ENCODE measurements at places on chromosomes 6 and 20.

- no peak for DNase-seq
Measured at GRCh38 chr20:40176098-40176841, 512.8 kb downstream of the MAFB start.

GRCh38 chr6:7998103-7998725 lies 66.0 kb downstream of the BLOC1S5 start:
- DNase-seq: no peak

DNA sequence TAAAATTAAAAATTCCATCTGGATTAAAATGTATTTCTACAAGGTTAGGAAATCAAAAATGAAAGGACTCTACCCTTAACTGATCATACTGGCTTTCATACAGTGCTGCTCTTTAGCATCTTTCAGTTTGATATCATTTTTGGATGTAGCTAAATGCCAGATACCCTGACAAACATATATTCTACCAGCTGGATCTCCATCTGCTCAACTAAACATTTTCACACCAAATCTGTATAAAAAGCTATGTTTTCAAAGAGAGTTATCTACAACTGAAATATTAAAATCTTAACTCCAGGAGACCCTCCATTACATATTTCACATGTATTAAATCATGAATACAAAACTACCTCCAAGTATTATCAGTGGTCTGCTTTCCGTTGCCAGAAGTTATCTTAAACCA lies 95.7 kb downstream of the EPHA7 start:
- no peak for DNase-seq

- no peak for DNase-seq
Measured at GRCh38 chr6:159008656-159009288, 8.8 kb upstream of the RSPH3 start.

DNA sequence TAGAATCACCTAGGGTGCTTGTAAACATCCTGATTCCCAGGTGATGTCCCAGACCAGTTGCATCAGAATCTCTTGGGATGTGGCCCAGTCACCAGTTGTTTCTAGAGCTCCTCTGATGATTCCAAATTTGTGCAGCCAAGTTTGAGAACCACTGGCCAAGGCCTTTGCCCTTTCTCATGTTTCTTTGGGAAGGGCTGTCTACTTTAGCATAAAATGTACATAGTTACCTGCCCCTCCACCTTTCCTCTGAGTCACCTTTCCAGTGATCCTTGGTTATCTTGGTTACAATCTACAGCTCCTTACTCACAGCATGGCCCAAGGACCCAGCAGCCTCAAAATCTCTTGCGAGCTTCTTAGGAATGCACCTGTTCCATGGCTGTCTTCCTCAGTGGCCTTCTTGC lies 266.4 kb upstream of the PRND start:
- DNase-seq: no peak

DNA sequence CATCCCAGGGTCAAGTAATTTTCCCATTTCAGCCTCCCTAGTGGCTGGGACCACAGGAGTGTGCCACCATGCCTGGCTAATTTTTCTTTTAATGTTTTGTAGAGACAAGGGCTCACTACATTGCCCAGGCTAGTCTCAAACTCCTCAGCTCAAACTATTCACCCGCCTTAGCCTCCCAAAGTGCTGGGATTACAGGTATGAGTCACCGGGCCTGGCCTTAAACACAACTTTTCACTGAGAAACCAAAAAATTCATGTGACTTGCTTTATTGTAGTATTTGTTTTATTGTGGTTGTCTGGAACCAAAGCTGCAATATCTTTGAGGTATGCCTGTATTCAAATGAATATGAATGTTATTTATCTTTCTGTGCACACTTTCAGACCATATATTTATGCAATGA lies 72.2 kb downstream of the RWDD2A start:
- DNase-seq: no peak

DNA sequence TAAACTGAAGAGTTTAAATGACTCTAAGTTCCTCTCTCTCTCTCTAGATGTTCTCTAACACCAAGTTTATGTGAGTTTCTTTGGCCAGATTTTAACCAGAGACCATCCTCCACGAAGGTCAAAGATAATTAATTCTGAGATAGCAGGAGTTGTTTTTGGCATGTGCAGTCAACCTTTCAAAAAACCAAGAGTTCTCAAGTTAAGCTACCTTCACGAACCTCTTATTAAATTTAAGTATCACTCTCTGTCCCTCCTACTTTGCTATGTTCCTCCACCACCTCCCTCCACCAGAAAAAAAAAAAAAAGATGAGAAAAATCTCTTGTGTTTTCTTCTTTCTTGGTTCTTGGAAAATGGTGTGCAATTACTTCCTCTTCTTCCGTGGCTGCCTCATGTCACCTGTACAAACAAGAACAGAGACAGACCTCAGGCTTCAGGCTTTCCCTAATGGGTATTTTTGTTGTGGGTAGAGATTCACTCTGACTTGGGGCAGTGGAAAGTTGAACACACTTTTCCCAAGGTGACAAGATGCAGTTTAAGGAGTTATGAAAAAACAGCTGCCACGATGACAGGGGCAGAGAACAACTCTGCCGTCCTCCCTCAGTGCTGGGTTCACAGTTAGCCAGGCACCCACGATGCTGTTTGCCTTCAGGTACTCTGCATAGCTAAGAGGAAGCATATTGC lies 64.3 kb downstream of the ADTRP start:
- DNase-seq: no peak

- DNase-seq: no peak
Measured at GRCh38 chr6:109373762-109374161, 8.5 kb downstream of the CD164 start.

DNA sequence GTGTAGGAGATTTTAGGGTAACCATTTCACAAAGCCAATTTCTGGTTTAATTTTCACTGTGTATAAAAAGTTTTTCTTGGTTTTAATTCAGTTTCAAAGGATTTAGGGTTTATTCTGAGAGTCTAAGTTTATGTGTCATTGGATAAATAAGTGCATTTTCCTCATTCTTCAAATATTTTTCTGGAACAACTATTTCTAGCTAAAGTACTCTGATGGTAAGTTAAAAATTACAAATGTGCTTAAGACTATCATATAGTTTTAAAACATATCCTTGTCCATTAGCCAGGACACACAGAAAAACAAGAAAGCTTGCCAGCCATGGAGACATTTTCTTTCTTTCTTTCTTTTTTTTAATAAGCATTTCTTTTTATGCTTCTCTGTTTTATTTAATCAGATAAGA lies 333.0 kb downstream of the RFPL4B start:
- DNase-seq: no peak

DNA sequence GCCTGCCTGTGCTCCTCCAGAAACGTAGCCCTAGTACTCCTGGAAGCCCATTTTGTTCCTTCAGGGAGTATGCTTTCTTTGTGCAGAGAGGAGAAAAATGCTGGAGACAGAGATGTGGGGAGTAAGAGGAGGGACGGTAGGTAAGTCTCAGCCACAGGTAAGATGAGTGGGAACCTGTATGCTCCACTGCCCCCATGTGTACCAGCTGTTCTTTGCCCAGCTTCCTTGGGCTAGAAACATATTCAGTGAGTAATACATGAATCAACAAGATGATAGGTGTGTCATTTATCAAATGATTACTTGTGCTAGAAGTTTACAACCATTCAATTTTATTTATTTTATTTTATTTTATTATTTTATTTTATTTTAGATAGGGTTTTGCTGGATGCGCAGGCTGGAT lies 13.6 kb upstream of the CEP85L start:
- DNase-seq: no peak

DNA sequence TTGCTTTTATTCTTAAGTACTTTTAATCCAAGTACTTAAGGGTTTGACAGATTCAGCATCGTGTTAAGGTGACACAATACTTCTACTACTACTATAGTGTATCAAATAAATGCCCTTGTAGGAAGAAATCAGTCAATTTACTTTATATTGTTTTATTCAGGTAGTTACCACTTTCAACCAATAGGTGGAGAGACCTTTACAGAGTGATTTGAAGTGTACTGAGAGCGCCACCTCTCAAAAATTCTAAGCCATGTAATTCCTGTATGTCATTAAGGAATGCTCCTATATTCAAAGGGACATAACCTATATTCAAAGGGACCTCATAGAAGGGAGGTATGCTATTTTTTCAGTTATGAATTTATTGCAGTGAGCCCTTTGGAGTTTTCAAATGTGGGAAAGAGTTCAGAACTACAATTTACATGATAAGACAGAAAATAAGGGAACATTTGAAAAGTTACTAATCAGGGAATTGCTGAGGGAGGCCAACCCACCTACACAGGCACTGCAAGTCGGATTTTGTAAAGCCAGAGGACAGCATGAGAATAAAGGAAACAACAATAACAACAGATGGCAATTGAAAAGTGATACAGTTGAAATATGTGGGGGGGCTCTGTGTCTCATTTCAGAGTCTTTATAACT lies 955.6 kb downstream of the TBC1D32 start:
- peak; percentile 39 for DNase-seq

- DNase-seq: no peak
Measured at GRCh38 chr20:53513168-53513488, 80.5 kb downstream of the ZNF217 start.

- DNase-seq: no peak
Measured at GRCh38 chr6:148324297-148324985, 18.2 kb upstream of the SASH1 start.

DNA sequence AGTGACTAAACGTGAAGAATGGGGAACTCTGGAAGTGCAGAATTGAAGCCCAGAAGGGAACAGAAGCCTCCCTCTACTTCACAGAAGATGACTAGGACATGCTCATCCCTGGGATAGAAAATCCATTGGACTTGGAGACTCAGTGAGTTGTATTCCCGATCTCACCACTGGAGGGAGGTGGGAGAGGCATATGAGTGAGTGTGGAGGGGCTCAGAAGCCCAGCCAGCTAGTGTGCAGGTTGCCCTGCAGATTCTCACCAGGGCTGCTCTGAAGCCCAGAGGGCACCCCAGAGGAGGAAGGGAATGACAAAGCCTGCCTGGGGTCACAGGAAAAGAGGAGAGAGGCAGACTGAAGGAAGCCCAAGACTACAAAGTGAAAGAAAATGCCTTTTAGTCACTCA lies 42.1 kb upstream of the HLA-E start:
- peak; percentile 76 for DNase-seq

DNA sequence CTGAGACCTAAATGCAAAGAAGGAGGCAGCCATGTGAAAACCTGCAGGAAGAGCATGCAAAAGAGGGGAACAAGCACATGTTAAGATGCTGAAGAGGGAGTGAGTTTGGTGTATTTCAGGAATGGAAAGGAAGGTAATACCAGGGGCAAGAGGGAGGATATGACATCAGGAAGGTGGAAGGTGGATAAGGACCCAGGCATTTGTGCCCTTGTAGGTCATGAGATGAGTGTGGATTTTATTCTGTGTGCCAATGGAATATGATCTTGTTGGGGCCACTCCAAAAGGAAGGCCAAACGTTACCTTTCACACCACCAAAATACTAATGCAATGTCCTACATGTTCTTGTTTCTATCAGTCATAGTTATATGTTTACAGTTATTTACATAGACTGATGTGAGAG lies 17.2 kb upstream of the DOK5 start:
- no peak for DNase-seq
